Hematopoietic multipotent progenitor cell treated with erythropoietin and hydrocortisone succinate and interleukin-3 and kit ligand, for 15 days (in vitro differentiated cells): ENCODE measurements at places on chromosomes 12 and 14.

DNA sequence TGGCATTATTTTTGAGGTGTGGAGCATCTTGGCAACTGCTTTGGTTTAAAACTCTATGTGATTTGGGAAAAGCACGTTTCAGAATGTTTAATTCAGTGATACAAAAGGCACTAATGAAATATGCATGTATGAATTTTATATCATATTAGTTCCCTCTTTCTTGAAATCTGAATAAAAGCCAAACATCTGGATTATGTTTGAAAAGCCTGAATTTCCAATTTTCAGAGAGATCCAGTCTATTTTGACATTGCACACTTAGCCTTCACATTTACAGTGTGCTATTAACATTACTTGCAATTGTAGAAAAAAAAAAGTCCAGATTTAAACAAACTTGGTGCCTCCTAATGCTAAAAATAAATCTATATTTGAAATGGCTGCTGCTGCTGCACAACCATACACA is 219.1 kb upstream of the NPAS3 start:
- no peak for DNase-seq

- DNase-seq, result no peak
These were observed 1.1 kb downstream of the SMIM41 start for GRCh38 chr12:52080403-52081251.

DNA sequence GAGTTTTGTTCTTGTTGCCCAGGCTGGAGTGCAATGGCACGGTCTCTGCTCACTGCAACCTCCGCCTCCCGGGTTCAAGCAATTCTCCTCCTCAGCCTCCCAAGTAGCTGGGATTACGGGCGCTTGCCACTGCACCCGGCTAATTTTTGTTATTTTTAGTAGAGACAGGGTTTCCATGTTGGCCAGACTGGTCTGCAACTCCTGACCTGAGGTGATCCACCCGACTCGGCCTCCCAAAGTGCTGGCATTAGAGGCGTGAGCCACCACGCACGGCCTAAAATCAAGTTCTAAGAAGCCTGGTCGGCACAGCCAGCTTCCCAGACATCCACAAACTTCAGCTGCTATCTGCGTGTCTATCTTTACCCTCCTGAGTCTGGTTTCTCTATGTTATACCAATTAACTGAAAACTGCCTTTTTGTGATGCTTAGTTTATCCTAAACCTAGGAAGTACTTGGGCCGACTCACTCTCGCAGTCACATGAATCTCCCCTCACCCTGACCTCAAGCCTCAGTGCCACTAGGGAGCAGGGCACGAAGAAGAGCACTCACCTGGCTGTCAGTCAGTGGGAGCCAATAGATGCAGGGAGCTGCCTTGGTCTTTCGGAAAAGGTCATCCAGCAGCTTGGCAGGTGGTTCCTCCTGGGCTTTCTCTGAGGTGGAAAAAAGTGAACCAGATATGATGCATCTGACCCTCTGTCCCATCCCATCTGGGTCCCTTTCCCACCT is 3.4 kb upstream of the CDH24 start:
- DNase-seq, result no peak

GRCh38 chr12:59636945-59637691 is 41.3 kb downstream of the SLC16A7 start:
- DNase-seq, result no peak

DNA sequence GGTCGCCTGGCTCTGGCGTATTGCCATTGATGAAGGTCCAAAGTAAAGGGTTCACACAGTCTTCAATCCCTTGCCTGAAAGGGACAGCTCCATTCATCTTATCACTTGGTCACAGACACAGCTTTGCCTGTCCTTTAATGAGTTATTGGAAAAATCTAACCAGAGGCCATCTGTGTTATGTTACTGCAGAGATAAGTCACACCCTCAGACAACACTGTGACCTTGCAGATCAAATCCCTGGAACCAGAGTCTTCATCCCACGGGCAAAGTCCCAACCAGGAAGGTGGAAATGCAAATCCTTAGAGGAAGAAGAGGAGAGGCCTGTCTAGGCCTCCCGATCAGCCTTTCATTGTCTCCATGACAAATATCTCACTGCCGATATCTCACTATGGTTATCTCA is 68.3 kb upstream of the SCN8A start:
- DNase-seq, result no peak

DNA sequence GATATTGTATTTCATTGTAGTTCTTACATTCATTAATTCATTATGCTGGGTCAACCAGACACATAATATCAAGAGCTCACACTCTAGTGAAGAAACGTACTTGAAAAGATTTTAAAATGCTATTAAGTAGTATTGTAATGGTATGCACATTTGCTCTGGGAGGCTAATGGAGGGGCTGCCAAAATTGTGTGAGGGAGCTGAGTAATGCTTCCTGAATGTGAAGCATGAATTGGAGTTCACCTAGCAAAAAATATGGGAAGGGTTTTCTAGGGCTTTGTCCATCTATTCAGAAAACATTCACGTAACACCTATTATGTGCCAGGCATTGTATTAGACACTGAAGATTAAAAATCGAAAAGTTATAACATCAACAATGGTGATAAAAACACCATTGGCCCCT is 403.8 kb upstream of the PDE3A start:
- no peak for DNase-seq

- no peak for DNase-seq
These were observed 127.7 kb downstream of the SLC16A7 start for GRCh38 chr12:59723520-59723919.

DNA sequence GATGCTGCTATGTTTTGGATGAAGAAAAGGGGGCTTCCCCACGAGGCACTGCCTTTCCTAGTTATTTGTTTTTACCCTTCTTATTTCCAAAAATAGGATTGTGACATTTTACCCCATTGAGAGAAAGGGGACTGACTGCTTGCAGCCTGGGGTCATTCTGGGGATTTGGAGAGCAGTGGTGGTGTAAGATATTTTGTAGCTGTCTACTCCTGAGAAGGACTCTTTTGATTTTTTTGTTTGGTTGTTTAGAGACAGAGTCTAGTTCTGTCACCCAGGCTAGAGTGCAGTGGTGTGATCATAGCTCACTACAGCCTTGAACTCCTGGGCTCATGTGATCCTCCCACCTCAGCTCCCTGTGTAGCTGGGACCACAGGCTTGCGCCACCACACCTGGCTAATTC is 78.9 kb downstream of the FOXN4 start:
- no peak for DNase-seq

DNA sequence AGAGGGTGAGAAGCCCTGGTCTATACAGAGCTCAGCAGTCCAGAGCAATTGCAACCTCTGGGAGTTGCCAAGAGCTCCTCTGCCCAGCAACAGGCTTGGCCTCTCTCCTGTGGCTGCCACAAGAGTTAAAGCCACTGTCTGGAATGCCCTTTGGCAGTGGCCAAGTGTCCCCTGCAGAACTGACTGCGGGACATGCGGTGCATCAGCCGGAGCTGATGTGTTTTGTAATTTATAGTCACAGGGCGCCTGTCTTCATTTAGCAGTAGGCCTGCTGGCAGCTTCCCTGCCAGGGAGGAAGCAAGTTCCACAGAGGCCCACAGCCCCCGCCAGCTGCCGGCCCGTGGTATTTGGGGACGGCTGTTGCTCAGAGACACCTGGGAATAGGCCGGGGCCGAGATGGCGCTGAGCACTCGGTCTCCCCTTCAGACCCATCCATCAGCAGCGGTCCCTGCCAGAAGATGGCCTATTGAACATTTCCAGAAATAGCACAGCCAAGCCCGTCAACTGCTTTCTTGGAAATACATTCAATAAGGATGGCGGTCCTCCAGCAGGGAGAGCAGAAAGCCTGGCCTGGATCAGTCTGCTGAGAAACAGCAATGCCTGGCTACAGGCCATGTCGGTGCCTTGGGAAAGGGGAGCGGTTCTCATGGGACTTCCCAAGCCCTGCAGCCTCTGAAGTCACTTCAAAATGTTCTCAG is 217.4 kb downstream of the CRADD start:
- DNase-seq, result no peak

GRCh38 chr12:106759526-106760183 is 14.8 kb upstream of the RIC8B start:
- no peak for DNase-seq

GRCh38 chr12:129670256-129670920 is 233.4 kb downstream of the TMEM132D start:
- DNase-seq, result no peak

GRCh38 chr14:103533999-103534575 is 5.1 kb downstream of the TRMT61A start:
- no peak for DNase-seq
